ENCODE measurements at places on chromosomes 4 and X.

DNA sequence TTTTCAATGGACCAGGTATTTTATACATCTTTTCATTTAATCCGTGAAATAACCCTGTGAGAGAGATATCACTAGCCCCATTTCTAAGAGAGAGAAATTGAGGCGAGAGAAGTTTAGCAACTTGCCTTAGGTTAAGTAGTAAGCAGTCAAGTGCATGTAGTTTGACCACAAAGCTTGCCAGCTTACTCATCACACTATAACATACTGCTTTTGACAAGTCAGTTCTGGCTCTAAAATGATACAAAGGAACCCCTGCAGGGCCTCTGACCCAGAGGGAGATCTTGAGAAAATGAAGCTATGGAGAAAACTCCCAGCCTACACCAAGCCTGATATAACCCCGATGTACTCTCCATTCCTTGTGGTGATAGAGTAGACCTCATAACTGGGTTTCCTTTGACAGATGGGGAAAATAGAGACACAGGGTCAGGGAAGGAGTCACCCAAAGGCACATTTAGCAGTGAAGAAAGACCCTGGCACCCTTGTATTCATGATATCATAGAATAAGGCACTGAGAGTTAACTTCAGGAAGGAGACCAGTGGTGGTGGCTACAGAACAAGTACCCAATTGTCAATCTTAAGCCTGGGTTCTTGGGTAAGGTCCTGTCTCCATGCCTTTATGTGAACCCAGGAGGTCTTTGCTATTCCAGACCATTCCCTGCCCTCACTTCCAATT, 60.2 kb upstream of the MSN start:
- peak; percentile 25 for DNase-seq

GRCh38 chrX:44705817-44706551, 137.8 kb upstream of the DUSP21 start:
- DNase-seq, result no peak

DNA sequence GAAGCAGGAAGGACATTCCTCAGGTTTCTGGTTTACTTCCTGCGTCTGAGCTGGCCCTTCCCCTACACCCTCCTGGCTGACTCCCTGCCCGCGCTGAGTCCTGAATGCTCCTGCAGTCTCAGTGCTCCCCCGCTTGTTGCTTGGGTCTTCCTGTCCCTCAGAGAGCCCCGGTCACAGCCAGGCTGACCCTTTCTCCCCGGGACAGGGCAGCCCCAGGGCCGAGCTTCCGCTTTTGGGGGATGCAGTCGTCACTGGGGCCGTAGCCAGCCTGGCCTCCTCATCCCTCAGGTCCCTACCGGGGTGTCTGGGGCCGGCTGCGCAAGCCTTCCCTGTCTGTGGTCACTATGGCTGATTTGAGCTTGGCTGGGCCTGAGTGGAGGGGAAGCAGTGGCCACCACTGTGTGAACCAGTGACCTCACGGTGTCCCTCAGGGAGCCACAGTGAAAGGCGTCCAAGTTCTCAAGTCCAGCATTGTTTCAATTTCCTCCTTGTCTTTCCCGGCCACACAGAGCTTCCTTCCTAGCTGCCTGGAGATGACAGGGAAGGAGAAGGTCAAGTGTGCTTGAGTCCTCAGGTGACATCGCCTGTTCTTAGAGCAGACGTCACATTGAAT, 34.1 kb upstream of the ASMTL start:
- DNase-seq, result peak; percentile 7

GRCh38 chr4:189176002-189176401, 764.7 kb upstream of the FRG1 start:
- DNase-seq, result no peak

- no peak for DNase-seq
These were observed 41.4 kb upstream of the MAGEA4 start for GRCh38 chrX:151871244-151871643.

Measured in stimulated activated naive CD8-positive, alpha-beta T cell treated with anti-CD3 and anti-CD28 coated beads, Interleukin-15, amount 100 ng/mL, for 72 hours (primary cell).